ENCODE measurements at places on chromosomes 7 and 10.

DNA sequence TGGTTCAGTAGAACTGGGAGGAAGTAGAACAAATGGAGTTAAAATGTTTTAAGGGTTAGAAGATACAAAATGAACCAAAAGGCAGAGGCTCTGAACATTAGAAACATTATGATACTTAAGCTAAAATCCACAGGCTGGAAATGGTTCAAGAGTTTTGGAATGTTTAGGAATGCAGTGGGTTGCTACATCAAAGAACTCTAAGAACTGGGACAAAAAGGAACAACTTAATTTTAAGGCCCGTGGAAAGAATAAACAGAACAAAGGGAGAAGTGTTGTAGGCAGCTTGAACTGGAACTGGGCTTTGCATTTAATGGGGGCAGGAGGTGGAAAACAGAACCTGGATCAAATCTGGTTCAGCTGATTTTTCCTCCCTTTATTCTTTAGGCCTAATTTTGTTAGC lies 3.5 kb upstream of the C7orf25 start:
- DNase-seq, result no peak
- peaks cover 36% of the 10 kb centered on the region for H3K4me1 ChIP-seq
- peak overlapping the region; percentile 25 for H3K27ac ChIP-seq
- no peaks in the 10 kb centered on the region for H3K27me3 ChIP-seq
- H3K36me3 ChIP-seq, result peaks cover 49% of the 10 kb centered on the region
- no peak overlapping the region for H3K4me3 ChIP-seq

- no peaks in the 10 kb centered on the region for H3K27me3 ChIP-seq
- DNase-seq, result no peak
- no peak overlapping the region for H3K27ac ChIP-seq
- H3K36me3 ChIP-seq, result no peaks in the 10 kb centered on the region
- H3K4me1 ChIP-seq, result no peaks in the 10 kb centered on the region
- H3K4me3 ChIP-seq, result no peak overlapping the region
Measured at GRCh38 chr10:81915504-81915897, 40.5 kb downstream of the NRG3 start.

DNA sequence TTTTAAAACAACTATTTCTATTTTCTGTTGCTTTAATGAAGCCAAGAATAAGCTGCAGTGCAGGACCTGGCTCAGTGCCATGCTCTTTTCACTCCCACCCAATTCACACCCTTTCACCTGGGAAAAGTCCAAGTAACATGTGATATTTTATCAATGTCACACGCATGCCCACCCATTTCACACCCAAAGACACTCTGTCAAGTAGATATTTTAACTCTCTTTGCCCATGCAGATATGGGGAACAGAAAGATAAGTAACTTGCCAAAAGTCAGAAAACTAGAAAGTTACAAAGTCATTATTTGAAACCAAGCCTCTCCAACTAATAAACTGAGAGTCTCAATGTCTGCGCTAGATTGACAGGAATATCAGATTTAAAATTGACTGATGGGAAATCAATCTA lies 706.7 kb upstream of the PHF14 start:
- no peak overlapping the region for H3K27ac ChIP-seq
- H3K27me3 ChIP-seq, result no peaks in the 10 kb centered on the region
- H3K36me3 ChIP-seq, result no peaks in the 10 kb centered on the region
- no peak for DNase-seq
- no peak overlapping the region for H3K4me3 ChIP-seq

GRCh38 chr7:128450409-128450808 lies 5.3 kb upstream of the HILPDA start:
- H3K27me3 ChIP-seq, result no peaks in the 10 kb centered on the region
- H3K4me1 ChIP-seq, result peaks cover 25% of the 10 kb centered on the region
- no peaks in the 10 kb centered on the region for H3K36me3 ChIP-seq
- no peak for DNase-seq
- H3K4me3 ChIP-seq, result peak overlapping the region; percentile 19

DNA sequence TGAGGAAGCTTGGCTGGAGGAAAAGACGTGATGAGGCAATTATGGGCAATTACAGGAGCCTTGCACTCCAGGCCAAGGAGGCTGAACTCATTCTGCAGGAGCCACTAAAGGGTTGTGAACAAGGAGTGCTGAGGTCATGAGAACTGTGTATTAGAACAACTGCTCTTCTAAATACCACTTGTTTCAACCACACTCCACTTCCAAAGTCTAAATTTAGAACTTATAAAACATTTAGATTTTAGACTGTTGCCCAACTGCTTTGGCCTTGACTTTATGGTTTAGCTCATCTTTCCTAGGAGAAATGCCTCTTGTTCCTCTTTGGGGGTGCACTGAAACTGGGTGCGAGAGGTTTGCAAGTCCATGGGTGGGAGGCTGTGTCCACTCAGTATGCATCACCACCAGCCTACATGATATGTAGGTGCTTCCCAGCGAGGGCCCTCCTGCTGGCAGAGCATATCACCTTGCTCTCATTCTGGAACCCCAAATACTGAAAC lies 199.7 kb upstream of the AOAH start:
- no peaks in the 10 kb centered on the region for H3K27me3 ChIP-seq
- H3K27ac ChIP-seq, result no peak overlapping the region
- no peak overlapping the region for H3K4me3 ChIP-seq
- no peak for DNase-seq

DNA sequence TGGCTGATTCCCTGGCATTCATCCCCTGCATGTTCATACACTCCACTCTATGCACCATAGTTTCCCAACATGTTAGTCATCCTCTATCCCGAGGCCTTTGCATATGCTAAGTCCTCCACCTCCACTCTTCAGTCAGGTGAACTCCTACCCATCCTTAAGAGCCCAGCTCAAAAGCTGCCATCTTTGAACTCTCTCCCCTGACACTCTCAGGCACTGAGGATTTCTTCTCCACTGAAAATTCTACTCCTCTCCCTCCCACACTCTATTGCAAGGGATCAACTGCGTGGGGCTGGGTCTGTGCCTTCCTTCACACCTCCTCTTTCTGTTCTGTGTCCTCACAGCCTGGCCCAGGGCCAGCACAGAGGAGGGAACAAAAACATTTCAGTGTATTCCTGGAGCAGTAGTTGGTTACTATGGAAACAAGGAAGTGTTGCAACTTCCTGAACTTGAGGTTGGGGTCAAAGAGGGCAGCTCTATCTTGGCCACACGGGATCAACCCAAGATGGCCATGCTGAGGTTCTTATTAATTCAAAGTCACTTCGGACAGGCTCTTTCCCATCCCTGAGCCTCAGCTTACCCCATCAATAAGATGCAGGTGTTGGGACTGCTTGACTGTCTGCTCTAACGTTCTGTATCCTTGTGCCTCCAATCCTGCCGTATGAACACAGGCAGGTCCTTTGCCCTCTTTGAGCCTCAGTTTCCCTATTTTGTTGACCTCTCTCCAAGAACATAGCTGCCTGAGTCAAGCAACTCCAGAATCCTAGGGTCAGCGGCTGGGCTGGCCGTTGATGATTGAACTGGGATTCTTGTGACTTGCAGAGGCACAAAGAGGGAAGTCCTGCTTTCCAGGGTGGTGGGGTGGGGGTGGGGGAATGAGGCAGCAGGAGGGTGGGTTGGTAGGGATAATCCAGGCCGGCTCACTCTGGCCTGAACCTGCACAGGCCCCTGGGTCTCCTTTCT lies 15.5 kb downstream of the ZMIZ1 start:
- no peak overlapping the region for H3K27ac ChIP-seq
- peaks cover 27% of the 10 kb centered on the region for H3K27me3 ChIP-seq
- DNase-seq, result no peak

GRCh38 chr10:97549587-97550322 lies 22.8 kb upstream of the ANKRD2 start:
- no peak overlapping the region for H3K27ac ChIP-seq
- no peak overlapping the region for H3K4me3 ChIP-seq
- H3K4me1 ChIP-seq, result no peaks in the 10 kb centered on the region
- peaks cover 3% of the 10 kb centered on the region for H3K27me3 ChIP-seq
- no peak for DNase-seq
